ENCODE measurements at places on chromosomes 4 and X. TPM values are rescaled to one million over a fixed set of nuclear protein-coding genes. Genes with fewer than 3 reads are reported as not detected.

ETDA gene
- not detected for total RNA-seq

DNA sequence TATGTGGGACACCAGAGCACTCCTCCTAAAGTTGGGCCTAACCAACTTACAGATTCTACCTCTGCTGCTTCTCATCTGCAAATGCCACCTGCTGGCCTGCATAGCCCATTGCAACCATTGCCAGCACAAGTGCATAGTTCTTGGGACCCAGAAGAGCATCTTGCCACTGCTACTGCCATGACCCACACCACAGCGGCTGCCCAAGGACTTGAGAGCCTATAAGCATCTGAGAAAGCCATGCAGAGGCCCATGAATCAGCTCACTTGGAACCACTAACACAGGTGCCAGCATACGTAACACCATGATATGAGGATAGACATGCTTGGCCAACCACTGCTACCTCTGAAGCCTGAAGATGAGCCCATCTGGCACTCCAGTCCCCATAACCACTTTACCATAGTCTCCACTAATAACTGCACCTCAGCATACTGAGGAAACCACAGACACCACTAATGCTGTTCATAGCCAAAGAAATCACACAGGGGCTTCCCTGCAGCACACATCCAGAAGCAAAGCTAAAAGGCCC is 258.1 kb upstream of the AGTR2 start:
- no peak for DNase-seq

SLC9B1 gene
- 3.7 TPM for total RNA-seq

DNA sequence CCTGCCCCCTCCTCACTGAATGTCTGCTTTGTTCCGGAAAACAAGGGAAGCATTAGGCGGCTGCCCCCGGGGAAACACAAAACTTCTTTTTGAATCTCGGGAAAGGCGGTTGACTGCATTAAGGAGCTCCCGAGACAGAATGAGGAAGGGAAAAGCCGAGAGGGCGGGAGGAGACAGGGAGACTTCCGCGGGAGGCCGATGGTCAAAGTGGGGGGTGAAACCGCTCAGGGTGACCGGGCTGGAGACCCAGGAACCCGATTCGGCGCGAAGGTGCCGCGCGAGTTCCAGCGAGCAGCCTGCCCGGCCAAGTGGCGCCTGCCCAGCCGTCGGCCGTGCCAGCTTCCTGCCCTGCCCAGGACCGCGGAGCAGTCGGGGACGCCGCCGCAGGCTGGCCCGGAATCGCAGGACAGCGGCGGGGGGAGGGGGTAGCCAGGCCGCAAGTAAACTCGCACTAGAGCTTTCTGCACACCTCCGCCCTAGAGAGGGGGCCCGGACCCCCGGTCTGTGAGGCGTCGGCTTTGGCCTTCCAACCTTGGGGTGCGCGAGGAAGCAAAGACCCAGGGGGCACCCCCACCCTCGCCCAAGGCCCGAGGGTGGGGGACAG is 55.1 kb upstream of the BCOR start:
- no peak for DNase-seq

Measured in sciatic nerve (tissue), 2 donors.